ENCODE measurements at places on chromosomes 16 and 17.

DNA sequence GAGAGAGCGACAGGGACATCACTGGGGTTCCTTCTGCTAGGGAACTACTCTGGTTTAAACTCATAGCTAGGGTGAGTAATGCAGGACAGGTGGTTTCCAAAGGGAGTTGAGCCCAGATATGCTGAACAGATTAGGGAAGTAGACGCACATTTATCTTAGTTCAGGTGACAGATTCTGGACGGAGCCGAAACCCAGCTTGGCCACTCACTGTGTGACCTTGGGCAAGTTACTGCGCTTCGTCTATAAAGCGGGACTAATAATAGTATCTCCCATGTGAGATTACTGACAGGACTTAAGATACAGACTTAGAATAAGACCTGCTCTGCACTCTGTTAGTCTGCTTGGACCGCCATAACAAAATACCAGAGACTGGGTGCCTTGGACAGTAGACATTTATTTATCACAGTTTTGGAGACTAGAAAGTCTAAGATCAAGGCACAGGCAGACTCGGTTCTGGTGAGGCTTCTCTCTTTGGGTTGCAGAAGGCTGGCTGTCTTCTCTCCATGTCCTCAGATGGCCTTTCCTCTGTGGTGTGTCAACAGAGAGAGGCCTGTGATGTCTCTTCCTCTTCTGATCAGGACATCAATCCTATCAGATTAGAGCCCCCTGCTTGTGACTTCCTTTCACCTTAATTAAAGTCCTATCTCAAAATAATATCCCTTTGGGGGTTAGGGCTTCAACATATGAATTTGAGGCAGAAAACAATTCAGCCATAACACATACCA is 12.1 kb downstream of the SCNN1G start:
- DNase-seq = no peak

- no peak for DNase-seq
Observed at GRCh38 chr17:71978435-71978834, 142.4 kb upstream of the SOX9 start.

DNA sequence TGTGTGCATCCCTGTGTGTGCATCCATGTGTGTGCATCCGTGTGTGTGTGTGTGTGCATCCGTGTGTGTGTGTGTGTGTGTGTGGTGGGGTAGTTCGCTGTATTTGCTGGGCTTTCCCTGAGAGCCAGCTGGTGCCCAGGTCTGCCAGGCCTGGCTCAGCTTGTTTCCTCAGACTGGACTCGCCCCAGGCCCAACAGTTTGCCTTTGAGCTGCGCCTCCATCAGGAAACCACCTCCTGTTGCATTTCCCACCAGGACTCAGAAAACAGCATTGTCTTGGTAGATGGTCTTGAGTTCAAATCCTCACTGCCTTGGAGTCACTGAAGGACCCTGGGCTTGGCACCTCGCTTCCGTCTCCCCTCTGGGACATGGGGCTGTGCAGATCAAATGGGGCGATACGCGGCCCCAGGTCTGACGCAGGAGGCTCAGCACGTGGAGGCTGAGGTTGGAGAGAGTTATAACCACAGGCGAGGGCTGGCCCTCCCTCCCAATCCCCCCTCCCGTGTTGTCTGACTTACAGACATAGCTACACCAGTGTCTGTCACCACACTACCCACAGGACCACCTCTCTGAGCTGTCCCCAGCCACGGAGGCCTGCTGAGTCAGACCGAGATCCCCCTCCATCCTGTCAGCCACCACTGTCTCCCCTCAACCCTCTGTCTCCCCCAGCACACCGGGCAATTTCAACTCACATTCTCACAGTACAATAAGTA is 4.7 kb downstream of the ITGAE start:
- peak; percentile 63 for DNase-seq

DNA sequence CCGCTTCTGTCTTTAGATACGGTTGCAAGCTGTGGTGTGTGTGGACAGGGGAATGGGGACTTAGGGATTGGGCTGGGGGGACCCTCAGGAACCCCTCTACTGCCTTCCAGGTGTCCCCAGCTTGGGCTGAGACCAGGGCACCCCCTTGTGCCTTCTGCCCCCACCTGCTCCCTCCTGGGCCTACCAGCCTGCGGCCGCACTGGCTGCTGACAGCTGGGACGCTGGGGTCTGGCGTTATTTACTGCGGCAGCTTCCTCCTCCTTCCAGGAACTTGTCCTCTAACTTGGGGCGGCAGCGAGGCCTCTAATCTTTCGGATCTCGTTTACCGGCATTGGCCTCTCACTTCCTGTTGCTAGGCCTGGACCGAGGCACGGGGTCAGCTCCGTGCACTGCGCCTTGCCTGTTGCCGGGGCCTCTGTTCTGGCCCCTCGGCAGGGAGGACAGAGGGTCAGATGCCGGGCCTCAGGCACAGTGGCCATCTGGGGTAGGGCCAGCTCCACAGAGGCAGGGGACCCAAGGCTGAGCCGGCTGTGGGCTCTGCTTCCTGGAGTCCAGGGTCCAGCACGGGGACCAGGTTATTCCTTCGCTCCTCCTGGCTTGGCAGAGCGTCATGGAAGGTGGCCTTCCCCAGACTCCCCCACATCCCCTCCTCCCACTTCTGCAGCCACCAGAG is 31.8 kb downstream of the TMEM235 start:
- no peak for DNase-seq

DNA sequence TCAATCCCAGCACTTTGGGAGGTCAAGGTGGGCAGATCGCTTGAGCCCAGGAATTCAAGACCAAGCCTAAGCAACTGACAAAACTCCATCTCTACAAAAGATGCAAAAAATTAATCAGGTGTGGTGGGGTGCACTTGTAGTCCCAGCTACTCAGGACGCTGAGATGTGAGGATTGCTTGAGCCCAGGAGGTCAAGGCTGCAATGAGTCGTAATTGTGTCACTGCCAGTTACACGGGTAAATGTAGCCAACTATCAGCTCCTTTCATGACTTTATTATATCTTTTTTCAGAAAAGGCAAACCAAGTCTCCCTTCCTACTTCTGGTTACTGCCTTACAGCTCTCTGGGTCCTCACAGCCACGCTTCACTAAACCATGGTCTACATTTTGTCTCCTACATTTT is 4.0 kb downstream of the SDF2 start:
- no peak for DNase-seq

DNA sequence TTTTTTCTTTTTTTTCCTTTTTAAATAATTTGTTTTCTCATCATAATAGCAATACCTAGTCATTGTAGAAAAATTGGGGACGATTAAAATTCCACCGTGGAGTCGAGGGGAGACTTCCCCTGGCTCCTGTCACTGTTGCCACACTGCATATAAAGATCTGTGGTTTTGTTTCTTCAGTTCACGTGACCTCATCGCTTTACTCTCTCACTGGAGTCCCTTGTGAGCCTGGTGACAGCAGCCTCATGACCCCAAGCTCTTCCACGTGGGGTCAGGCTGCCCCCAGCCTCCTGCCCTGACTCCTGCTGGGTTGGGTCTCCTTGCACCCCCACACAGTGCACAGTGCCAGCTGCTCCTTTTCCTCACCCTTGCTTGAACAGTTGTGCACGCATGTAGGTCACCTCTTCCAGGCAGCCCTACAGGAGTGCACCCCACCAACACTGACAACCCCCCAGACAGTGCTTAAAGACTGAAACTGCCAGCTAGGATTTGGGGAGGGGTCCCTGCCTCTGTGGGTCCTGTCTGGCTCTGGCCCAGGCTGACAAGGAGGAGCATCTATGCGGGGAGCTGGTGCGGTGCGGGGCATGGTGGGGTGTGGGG is 7.3 kb upstream of the METRNL start:
- no peak for DNase-seq

- no peak for DNase-seq
Observed at GRCh38 chr16:15031179-15031578, 24.7 kb downstream of the NTAN1 start.

- no peak for DNase-seq
Observed at GRCh38 chr17:44981221-44981968, 13.3 kb upstream of the C1QL1 start.

GRCh38 chr16:64363039-64363438 is 758.8 kb downstream of the CDH11 start:
- no peak for DNase-seq
